Endothelial cell of umbilical vein (primary cell): ENCODE measurements at places on chromosomes 3 and 15. TPM values are rescaled to one million over a fixed set of nuclear protein-coding genes. Genes with fewer than 3 reads are reported as not detected.

The ACAD9 gene
- 55.2 and 58.6 TPM in 2 replicates for polyA plus RNA-seq

- DNase-seq = peak; percentile 46
Observed at GRCh38 chr15:37099319-37100108, 835 bp downstream of the MEIS2 start.

DNA sequence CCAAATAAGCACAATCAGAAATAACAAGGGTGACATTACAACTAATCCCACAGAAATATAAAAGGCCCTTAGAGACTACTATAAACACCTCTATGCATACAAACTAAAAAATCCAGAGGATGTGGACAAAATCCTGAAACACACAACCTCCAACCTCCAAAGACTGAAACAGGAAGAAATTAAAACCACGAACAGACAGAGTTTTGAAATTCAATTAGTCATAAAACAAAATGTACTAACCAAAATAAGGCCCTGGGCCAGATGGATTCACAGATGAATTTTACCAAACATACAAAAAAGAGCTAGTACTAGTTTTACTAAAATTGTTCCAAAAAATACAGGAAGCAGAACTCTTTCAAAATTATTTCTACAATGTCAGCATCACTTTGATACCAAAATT, 1043.6 kb downstream of the DIPK2A start:
- DNase-seq = peak; percentile 44

The SLC6A11 gene
- not detected in 2 replicates for polyA plus RNA-seq

DNA sequence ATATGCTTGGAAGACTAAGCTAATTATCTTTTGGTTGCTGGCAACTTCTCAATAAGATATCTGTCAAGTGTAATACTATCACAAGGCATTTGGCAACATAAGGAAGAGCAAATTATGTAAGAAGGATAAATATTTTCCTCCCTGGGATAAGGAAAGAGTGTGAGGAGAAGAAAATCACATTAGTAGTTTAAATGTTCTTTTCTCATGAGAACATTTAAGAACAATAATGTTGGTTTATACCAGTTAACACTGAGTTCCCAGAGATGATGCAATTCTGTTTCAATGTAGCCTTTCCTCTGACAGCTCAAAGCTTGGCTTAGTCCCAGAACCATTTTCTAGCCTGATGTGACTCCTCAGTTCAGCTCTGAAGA, 66.1 kb upstream of the NPHP3 start:
- peak; percentile 52 for DNase-seq

GRCh38 chr3:47634996-47635395, 56.3 kb upstream of the CSPG5 start:
- no peak for DNase-seq

DNA sequence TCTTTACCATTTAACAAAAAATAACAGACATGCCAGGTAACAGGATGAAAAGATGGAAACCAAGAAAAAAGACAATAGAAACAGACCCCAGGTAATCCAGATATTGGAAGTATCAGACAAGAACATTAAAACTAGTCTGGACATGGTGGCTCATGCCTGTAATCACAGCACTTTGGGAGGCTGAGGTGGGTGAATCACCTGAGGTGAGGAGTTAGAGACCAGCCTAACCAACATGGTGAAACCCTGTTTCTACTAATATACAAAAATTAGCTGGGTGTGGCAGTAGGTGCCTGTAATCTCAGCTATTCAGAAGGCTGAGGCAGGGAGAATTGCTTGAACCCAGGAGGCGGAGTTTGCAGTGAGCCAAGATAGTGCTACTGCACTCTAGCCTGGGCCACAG, 40.6 kb downstream of the ACAD9 start:
- no peak for DNase-seq

DNA sequence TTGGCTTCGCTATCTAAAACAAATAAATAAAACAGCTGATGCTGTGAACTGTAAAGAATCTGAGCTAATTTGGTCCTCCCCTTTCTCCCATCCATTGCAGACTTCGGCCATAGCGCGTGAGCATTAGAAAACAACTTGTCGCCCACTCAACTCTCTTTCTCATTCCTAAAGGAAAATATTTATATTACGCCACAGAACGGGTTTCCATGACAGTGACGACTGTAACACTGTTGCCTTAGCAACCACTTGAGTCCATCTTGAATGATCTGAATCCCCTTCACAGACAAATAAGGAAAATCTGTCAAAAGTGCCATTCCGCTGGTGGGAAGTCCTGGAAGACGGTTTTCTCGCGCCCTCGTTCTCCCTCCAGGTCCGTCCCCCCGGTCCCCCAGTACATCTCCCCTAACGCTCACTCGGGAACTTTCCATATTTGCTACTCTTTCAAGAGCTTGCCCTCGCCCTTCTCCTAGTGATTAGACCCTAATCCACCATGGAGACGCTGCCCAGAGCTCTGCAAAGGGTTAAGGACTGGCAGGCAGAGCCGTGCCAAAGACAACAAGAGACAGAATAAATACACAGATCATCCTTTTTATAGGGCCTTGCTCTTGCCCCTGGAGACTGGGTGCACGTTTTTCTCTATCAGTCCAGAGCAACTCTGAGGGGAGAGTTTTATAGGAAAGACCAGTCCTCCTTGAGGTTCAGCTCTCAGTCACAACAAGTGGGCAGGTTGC, 50.5 kb downstream of the CRYGS start:
- no peak for DNase-seq

The FAM107A gene
- polyA plus RNA-seq = 4.8 and 5.7 TPM in 2 replicates

DNA sequence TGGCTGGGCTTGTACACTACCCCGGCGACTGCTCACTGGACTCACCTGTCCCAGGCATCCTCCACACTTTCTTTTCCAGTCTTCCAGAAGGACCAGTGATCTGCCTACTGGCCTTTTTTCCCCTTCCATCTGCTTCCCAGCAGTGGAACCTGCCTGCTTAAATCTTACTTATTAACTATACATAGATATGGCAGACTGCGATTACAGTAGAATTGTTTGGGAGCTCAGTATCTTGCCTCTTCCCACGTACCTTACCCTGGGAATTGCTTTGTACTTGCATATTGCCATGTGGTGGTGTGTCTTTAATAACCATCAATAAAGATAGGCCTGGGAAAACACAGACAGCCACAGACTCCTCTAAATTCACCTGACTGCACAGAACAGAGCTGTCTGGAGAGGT, 11.8 kb upstream of the HES1 start:
- DNase-seq = no peak

The ZNF654 gene
- 1.5 and 2.9 TPM in 2 replicates for polyA plus RNA-seq

The GPR62 gene
- polyA plus RNA-seq = 0.04 TPM in 1 of 2 replicates, not detected in the other

- DNase-seq = no peak
Observed at GRCh38 chr3:163745204-163745603, 1333.1 kb downstream of the SI start.

- DNase-seq = no peak
Observed at GRCh38 chr15:29135702-29136646, 133.6 kb downstream of the NSMCE3 start.

DNA sequence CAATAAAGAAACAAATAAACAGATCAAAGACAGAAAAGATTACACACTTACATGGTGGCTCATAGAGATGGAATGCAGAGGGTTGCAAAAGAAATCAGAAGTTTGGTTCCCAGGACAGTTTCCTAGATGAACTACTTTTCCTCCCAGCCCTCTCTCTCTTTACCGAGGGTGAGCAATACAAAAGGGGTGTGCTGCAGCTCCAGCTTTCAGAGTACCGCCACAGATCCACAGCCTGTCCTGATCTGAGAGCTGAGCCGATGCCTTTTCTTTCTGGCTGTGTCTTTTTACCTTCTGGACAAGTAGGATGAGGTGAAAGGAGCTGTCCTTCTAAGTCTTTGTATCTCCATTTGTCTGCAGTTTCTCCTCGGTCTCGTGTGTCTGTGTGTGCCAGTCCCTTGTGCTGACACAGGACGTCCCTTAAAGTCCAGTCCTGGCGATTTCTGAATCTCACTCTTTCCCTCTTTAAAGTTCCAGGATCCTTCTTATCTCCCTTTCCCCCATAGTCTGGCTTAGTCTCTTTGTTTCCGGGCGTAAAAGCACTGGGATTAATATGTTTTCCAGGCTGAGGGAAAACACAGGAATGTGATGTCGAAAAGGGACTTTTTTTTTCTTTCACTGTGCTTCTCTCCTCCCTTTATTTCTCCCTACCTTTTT, 540 bp downstream of the CCDC80 start:
- peak; percentile 73 for DNase-seq

DNA sequence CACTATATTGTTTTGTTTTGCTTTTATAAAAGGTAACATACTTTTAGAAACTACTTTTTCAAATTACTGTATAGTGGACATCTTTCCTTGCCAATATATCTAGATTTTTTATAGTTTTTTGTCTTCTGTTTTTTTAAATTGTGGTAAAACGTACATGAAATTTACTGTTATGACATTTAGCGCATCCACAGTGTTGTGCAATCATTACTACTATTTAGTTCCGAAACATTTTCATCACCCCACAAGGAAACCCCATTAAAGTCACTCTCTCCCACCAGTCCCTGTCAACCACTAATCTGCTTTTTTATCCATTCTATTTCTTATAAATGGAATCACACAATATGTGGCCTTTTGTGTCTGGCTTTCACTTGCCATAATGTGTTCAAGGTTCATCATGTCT, 54.8 kb downstream of the TMEM266 start:
- no peak for DNase-seq

DNA sequence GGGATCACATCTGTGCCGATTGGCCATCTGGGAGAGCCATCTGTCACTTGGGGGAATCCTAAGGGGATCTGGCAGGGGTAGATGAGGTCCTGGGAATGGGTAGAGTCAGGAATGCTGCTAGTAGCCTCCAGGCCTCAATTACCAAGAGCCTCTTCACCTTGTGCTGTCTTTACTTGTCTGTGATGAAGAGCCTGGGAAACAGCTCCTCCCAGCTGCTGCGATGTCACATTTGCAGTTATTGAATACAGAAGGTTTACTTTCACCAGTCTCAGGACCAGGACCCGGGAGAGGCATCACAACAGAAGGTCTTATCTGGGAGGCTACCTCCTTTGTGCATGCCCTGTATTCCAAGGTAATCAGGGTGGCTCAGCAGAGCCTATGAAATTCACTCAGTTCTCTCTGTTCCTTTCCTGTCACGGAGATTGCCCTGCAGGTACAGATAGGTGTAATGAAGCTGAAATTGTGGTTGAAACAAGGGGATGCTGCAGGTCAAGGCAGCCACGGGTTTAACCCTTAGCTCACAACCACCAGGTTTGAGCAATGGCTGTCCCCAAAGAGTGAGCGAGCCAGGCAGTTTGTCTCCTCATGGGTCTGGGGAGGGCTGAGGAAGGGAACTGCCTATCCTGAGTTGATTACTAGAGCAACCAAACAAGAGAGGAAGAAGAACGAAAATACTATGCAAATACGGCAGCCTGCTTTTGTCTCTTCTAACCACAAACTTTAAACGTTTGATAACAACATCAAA, 298.9 kb upstream of the RORA start:
- DNase-seq = peak; percentile 25

The CEP97 gene
- 1.4 and 1.9 TPM in 2 replicates for polyA plus RNA-seq

The KBTBD13 gene
- polyA plus RNA-seq = not detected in 2 replicates

- DNase-seq = no peak
Observed at GRCh38 chr3:31095255-31095654, 200.8 kb upstream of the GADL1 start.

The CCR2 gene
- not detected in 2 replicates for polyA plus RNA-seq

DNA sequence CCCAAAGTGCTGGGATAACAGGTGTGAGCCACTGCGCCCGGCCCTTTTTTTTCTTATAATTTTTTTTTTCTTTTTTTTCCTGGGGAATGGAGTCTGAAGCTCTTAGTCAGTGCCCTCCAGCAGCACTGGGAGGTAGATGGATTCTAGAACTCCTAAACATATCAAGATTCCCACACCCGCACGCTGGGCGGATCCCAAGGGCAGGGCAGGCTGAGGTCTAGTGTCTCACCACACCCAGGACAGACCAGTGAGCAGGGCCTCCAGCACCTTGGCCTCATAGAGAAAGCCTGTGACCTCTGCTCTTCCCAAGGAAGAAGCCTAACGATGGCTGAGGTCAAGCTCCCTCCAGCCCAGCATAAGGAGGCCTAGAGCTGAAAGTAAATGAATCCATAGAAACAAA, 153.7 kb upstream of the MEF2A start:
- DNase-seq = no peak

The ZNF710 gene
- 8.9 and 9.2 TPM in 2 replicates for polyA plus RNA-seq

- no peak for DNase-seq
Observed at GRCh38 chr15:38642689-38643270, 78.2 kb upstream of the RASGRP1 start.

The COL7A1 gene
- 0.55 and 1.1 TPM in 2 replicates for polyA plus RNA-seq

The NOX5 gene
- 0.08 and 0.14 TPM in 2 replicates for polyA plus RNA-seq

The TM4SF18 gene
- 150 and 163 TPM in 2 replicates for polyA plus RNA-seq

The VEPH1 gene
- polyA plus RNA-seq = 36.7 and 42.9 TPM in 2 replicates

DNA sequence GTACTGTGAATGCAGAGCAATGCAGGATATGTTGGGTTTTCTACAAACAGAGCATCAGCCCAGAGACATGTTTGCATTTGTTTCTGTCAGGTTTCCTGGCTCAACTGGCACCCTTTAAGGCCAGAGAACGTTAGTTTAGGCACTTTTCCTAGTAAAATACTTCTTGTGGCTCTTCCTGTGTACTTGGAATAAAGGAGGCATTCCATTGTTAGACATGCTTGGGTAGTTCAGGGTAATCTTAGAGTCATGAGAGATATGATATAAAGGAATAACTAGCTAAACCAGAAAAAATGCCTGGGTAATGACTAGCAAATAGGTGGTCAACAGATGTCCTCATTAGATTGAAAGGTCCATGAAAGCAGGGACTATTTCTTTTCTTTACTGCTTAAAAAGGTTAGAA, 60.4 kb upstream of the RBM5 start:
- DNase-seq = peak; percentile 58

The C3orf85 gene
- not detected in 2 replicates for polyA plus RNA-seq

DNA sequence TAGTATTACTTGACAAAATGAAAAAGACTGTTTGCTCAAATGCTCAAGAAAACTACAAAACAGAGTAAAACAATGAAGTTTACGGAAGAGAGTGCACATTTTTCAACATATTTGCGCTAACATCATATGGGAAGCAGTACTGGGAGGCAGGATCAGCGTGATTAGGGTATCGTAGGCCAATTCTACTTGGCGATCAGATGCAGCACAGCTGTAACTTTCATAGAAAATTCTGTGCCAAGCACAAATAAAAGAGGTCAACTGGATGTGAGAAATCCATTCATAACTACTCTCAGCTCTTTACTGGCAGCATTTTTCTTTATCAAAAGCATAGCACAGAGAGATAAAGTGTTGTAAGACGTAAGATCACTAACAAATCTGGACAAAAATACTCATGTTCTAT, 1196.3 kb upstream of the GBE1 start:
- DNase-seq = no peak

DNA sequence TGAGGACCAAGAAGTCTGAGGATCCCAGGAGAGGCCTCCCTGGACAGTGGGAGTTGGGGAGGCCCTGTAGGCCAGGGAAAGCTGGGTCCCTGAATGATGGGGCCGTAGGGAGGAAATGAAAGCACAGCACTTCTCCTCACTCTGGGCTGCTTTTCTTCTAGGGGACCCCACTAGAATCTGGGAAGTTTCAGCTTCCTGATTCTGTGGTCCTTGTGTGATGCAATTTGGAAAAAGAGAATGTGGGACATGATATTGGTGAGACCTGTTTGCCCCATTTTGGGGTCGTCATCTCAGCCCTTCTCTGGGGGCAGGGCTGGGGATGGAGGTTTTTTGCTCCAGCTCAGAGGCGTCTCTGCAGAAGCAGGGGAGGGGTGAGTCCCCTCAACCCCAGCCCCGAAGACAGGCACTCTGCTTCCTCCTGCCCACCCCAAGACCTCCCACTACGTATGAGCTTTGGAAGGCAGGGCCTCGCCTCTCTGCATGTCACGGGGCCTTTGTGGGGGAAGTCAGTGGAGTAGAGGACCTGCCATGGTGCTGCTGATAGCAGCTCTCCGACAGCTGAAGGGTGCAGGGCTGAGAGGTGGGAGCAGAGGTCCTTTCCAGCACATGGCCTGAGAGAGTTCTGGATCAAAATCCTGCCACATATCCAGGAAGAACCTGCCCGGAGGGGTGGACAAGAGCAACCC, 1.5 kb upstream of the SNX22 start:
- no peak for DNase-seq
